ENCODE measurements at places on chromosomes 5 and 9.

GRCh38 chr5:82386576-82386975, 108.4 kb upstream of the RPS23 start:
- no peak for DNase-seq

DNA sequence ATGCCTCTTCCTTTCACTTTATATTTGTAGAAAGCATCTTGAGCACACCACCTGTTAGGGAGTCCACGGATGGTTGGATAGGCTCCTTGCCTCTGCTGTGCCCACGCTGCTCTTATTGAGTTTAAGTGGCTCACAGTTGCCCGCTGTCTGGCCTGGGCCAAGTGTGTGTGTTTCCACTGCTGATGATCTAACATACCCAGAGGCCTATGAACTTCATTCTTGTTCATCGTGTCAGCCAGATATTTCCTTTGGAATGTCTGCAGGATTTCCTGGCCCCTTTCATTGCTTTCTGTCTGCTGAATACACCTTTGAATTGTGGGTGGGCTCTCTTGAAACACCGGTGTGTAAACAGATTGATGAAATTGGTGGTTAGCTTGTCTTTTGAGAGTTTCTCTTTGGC, 46.6 kb downstream of the MVB12B start:
- DNase-seq, result no peak

DNA sequence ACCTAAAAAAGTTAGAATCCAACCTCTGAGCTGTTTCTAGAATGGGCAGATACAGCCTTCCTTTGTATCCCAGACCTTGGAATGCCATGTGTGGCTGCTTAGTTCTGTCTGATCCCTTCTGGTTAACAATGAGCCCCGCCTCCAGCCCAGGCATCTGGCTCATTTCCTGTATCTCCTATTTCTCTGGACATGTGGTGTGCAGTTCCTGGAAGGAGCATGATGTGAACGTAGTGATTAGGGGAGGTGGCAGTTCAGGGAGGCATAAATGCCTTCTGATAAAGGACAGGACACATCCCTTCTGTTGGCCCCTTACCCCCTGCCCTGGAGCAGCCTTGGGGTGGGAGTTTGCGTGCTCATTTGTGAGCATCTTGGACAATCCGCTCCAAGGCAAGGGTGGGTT, 243.0 kb downstream of the ZSWIM6 start:
- no peak for DNase-seq

DNA sequence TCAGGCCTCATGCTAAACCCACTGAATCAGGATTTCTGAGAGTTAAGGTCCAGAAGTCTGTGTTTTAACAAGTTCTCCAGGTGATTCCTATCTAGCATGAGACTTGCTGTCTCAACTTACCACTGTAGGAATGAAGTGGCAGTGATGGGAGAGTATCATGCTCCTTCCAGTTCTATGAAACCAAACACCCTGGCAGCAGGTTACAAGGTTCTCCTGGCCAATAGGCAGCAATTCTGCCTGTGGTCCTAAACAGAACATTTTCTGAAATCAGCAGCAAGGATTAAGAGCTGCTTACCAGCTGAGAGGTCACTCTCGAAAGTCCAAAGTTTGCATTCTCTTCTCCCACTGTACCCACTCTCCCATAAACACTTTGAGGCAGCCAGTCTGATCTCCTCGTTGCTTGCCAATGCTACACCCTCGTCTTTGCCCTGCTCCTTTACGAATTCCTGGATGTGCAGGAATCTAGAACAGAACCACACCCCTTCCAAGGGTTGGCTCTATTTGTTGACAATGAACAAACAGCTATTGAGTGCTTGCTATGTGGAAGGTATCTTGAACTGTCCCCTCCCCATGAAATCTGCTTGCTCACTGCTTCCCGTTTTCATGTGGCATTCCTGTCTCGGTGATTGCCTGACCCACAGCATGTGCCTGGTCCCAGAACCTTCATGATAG, 100.5 kb downstream of the TMEM174 start:
- DNase-seq, result no peak

DNA sequence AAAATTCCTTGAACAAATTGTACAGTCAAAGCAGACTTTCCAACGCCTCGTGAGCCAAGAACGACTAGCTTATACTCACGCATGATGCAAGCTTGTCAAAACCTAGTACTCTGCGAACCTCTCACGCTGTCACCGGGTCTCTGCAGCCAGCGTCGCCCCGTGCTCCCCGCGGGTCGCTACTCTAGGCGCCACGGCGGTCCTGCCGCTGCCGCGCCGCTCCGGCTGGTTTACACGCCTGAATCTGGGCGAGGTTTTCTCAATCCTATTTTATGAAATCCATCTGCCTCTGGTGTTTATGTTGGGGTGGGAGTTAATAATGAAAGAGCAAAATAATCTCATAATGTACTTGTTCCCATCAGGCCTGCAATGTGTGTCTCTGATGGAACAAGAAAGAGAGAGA, 90.9 kb downstream of the SV2C start:
- no peak for DNase-seq

DNA sequence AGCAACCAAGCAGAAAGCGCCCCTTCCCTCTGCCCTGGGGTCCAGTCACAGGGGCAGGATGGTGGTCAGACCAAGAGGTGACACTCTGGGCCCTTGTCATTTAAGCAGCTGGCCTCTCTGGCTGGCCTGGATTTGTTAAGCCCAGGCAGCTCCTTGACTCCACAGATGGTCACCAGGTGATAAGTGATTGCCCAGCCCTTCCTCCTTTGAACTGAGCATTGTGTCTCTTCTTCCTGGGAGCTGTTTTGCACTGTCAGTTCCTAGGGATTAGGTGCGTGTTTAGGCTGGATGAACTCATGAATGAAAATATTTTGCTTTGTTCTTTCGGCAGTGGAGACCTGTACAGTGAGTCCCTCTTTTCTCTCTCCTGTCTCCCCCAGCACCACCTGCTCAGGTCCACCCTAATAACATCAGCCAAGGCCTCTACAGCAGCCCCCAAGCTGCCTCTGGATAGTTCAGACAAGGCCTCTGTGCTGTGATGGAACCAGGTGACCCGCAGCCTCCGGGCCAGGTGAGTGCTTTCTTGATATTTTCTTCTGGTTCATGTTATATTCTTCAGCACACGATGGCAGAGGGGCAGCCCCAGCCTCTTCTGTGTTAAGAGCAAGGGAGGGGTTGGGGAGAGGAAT, 139.7 kb upstream of the PITX1 start:
- no peak for DNase-seq

GRCh38 chr5:131209506-131210150, 38.9 kb downstream of the LYRM7 start:
- peak; percentile 14 for DNase-seq

DNA sequence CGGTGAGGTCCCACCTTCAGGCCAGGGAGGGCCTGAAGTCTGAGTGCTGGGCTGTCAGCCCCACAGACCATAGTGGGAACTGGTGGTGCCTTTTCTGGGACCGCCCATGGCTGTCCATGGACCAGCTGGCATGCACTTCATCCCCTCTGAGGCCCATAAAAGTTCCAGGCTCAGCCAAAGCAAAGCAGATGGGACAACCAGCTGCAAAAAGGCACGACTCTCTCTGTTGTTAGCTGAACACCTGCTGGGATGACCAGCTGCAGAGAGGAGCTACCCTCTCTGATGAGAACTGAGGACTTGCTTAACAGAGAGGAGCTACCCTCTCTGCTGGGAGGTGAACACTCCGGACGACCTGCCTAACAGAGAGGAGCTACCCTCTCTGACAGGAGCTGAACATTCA, 844.3 kb upstream of the DMAC1 start:
- no peak for DNase-seq

DNA sequence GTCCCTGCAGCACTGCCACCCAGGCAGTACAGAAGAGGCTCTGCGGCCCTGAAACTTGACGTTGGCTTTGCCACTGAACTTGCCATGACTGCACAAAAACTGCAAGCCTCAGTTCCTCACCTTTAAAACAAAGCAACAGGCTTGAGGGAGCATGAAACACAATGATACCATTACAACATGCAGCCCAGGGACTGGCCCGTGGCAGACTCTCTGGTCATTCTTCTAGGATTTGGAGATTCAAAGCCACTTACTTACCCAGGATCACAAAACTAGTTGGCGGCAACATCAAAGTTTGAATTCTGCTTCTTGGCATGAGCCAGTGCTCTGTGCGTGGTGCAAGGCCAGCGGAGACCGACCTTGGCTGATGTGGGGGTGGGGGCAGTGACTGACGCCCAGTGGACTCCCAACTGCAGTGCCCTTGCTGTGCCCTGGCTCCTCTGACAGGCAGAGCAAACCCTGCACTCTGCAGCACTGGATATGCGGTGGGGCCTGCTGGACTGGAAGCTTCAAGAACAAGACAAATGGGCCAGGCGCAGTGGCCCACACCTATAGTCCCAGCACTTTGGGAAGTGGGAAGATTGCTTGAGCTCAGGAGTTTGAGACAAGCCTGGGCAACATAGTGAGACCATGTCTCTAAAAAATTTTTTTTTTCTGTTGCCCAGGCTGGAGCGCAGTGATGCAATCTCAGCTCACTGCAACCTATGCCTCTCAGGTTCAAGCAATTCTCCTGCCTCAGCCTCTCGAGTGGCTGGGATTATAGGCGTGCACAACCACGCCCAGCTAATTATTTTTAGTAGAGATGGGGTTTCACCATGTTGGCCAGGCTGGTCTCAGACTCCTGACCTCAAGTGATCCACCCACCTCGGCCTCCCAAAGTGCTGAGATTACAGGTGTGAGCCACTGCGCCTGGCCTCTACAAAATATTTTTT, 18.9 kb downstream of the SQSTM1 start:
- no peak for DNase-seq

DNA sequence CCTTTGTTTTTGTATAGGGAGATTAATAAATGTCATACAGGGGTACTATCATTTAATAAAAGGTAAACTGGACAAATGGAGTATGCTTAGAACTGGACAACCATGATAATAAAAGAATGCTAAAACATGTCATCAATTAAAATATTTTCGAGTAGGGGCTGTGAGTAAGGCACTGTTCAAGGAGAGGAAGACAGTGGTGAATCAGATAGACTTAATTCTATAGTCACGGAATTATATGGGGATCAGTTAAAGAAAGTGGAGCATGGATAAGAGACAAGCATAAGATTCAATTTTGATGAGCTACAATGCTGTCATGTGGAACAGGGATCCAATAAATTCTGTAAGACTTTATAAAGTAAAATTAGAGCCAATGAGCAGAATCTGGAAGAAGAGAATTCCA, 104.5 kb downstream of the HMHB1 start:
- DNase-seq, result no peak

GRCh38 chr9:111320631-111321030, 9.4 kb downstream of the OR2K2 start:
- DNase-seq, result no peak

- no peak for DNase-seq
Observed at GRCh38 chr9:11356067-11356466, 743.3 kb upstream of the PTPRD start.

DNA sequence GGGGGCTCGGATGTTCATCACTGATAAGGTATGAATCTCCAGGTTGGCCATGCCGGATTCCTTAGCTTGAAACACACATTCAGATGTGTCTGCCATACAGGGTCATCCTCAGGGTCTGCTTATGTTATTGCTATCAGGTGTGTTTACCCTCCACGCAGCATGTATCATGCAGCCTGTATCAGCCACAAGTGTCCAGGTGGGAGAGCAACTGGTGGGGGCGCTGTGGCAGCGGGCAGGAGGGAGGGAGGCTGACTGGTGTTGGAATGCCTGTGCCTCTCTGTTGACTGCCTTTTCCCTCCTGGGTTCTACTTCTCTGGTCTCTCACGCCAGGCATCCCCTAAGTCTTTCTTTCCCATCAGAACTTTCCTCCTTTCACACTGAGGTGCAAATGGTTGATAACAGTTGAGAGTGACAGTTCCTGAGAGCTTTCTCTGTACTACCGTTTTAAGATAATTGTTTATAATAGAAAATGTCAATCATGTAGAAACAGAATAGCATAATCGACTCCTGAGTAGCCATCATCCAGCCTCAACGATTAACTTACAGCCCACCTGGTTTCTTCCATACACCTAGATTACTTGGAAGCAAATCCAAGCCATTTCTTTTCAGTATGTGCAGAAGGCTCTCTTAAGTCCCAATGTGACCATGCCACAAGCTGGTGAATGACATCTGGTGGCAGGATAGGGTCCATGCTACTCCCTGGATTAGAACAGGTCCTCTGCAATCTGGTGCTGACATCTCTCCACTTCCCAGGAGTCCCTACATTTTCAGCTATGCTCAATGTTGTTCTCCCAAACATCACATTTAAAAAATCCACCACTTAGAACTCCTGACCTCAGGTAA, 86.6 kb downstream of the ACER2 start:
- DNase-seq, result no peak

- no peak for DNase-seq
Observed at GRCh38 chr5:125059255-125060002, 313.0 kb upstream of the ZNF608 start.

DNA sequence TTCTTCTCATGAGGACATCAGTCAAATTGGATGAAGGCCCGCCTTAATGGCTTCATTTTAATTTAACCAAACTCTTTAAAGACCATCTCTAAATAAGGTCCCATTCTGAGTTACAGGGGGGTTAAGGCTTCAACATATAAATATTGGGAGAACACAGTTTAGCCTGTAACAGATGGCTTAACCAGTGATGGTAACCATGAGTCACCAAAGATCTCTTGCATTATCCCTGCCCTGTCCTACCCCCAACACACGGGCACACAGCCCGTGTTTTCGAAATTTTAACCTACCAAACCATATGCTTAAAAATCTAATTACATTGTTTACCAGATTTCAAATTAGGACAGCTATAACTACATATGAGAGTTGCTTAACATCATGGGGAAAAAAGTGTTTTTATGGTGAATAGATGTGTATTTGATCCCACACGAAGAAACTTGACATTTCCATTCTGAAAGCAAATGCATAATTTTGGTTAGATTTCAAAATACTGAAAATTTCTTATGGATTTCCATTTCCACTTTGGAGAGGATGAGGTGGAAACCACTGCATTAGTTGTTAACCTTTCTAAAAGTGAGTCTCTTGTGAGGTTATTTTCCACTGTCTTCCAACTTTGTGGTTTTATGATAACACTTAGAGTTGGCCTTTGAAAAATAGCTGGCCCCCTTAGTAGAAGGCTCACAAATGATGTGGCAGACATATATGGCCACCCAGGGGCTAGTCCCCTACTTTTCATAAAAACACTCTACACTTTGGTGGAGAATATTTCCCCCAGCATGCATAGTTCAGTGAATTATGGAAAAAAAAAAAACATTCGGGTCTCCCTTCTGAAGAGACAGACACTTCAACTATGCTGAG, 849.3 kb downstream of the TLE1 start:
- DNase-seq, result no peak

DNA sequence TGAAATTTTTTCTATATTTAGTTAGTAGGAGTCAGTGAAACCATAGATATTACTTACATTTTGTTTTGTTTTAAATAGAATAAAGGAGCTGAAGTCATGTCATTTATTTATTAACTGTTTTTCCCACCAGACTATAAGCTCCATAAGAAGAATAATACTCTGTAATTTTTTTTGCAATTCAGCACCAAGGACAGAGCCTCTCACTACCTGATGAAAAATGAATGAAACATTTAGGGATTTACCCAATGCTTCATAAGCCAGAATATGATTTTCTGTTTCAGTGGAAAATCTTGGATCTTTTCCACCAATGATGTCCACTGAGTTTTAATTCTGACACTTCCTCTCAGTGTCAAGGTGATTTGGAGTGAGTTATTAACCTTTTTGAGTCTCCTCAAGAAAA, 624.9 kb upstream of the GRAMD2B start:
- no peak for DNase-seq

- no peak for DNase-seq
Observed at GRCh38 chr5:140327589-140327988, 18.8 kb downstream of the HBEGF start.
